ENCODE measurements at places on chromosomes 5 and 9. TPM values are rescaled to one million over a fixed set of nuclear protein-coding genes. Genes with fewer than 3 reads are reported as not detected.
A peak's percentile ranks its signal among the peaks of the same experiment; 100 is the strongest.

Gene DIAPH1
- total RNA-seq: 25.4 TPM

Gene NEURL1B
- total RNA-seq: 3.8 TPM

GRCh38 chr5:15433709-15434108, 66.3 kb upstream of the FBXL7 start:
- no peak for DNase-seq

DNA sequence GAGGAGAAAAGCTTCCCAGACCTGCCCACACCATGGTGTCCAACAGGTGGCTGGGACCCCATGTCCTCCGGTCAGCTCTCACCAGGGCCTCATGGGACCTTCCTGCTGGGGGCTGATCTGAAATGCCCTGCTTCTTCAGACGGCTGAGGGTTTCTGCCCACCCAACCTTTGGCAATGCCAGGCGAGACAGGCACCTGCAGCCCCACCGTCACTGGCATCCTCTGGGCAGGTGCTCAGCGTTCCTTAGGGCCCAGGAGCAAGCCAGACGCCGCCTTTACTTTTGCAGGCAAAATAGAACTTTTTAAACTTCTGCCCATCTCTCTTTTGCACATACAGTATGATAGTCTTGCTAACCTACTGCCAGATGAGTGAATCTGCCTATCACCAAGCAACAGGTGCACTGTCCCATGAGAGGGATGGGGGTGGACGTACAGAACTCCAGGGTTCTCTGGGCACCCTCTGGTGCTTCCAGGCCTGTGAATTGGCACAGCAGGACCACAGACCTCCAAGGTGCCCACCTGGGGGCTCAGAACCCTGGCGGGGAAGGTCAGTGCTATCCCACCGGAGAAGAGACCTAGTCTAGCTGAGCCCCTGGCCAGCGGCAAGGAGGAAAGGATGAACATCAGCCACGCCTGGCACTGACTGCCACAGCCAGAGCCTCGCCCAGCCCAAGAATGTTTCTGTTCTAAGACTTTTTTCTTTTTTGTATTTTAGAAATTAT, 7.5 kb downstream of the OBP2B start:
- no peak for DNase-seq

- peak; percentile 92 for DNase-seq
These were observed 2.3 kb downstream of the ZFAND5 start for GRCh38 chr9:72362680-72363139.
